ENCODE measurements at places on chromosomes 11 and 22. TPM values are rescaled to one million over a fixed set of nuclear protein-coding genes. Genes with fewer than 3 reads are reported as not detected.

FADD gene
- 51.6 TPM for total RNA-seq

DNA sequence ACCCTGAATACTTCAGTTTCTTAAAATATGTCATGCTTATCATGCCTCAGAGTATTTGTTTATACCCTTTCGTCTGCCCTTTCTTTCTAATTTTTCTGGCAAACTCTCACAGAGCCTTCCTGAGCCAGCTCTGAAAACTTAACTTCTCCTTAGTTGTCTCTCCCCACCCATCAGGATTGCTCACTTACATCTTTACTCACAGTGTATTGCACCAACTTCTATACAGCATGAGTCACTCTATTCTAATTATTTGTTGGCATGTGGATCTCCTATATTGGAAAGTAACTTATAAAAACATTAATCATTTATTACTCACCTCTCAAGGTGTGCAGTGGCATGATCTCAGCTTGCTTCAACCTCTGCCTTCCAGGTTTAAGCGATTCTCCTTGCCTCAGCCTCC, 114.9 kb downstream of the FANCF start:
- no peak for DNase-seq

PICALM gene
- 120 TPM for total RNA-seq

DNA sequence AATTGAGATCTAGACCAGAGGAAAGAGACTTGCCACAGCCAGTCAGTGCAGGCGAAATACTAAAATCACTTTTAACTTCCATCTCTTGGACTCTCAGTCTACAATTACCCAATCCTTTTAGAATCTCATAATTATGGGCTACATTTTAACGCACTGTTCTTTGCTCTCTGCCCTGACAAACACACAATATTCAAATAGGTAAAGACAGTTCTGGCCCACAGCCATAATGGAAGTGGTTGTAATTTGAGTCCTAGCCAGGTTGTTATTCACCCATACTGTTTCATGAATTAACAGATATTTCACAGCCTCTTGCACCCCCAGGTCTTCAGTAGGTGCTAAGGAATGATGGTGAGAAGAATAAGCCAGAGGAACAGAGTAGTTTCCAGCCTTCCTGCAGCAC, 830 bp downstream of the C11orf97 start:
- no peak for DNase-seq

H19 gene
- total RNA-seq = 0.40 TPM

VSTM5 gene
- 0.75 TPM for total RNA-seq

DNA sequence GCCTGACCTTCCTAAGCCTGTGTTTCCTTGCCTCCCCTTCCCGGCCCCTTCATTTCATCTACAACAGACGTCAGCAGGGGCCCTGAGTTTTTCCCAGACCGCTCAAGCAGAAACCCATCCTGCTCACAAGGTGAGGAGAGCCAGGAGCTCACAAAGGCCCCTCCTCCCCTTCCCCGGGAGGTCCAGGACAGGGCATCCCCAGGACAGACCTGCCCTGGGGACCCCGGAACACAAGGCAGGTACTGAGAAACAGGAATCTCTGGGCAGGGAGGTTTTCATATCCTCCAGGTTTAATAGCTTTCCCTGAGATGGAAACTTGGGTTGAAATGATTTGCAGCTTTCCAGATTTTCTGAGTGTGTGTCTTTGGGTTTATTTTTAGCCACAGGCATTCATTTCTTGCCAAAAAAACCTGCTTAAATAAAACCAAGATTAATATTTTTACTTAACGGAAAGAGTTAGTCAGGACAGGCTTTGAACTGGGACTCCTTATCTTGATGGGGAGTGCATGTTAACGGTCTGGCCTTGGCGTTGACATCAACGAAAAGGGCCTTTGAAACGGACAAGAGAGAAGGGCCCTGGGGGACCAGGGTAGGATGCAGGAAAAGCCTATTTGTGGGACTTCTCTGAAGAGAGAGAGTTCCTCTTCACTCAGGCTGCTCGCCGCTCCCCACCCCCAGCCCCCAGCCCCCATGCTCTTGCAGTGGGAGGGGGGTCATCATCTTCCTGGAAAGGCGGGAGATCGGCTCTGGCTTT, 38.5 kb downstream of the TIMP3 start:
- no peak for DNase-seq

NCAPD3 gene
- total RNA-seq = 40.0 TPM

- no peak for DNase-seq
Measured at GRCh38 chr22:27952091-27952490, 33.0 kb upstream of the PITPNB start.

IGHMBP2 gene
- total RNA-seq = 17.3 TPM

DNA sequence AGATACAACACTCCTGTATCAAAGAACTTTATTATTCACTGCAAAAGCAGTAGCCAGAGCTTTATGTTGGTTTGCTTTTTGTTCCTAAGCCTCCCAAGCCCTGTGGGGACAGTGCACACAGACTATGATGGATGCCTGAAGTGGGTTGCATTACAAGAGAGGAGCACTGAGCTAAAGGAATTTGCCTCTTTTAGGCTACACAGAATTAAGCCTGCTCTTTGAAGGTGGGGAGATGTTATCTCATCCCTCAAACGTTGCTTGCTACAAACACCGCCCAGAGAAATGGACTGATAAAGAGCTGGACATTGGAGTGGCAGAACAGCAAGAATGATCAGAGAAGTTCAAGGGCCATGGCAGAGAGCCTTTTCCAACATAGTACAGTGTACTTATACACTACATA, 2.5 kb upstream of the POGLUT3 start:
- DNase-seq = no peak

TRIM5 gene
- 21.4 TPM for total RNA-seq

GRCh38 chr11:60118338-60118737, 29.9 kb downstream of the MS4A2 start:
- no peak for DNase-seq

DNA sequence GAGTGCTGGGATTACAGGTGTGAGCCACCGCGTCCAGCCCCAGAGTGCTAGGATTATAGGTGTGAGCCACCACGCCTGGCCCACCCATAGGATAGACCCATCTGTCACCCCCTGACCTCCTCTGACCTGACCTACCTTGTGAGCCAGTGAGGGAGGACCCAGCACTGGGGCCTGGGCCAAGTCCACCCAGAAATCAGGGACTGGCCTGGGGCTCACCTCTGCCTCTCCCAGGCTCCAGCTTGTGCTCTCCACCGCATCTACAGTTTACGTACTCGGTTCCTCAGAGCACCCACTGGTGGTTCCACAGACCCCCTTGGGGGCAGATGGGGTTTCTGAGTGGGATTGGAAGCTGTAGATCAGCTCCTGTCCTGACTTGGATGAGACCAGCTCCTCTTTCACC, 6.4 kb downstream of the SLC29A2 start:
- no peak for DNase-seq

LINC01488 gene
- not detected for total RNA-seq

- DNase-seq = no peak
Measured at GRCh38 chr11:14059491-14059890, 97.0 kb downstream of the SPON1 start.

GRCh38 chr11:9120664-9121468, 29.5 kb upstream of the SCUBE2 start:
- DNase-seq = peak; percentile 89

DNA sequence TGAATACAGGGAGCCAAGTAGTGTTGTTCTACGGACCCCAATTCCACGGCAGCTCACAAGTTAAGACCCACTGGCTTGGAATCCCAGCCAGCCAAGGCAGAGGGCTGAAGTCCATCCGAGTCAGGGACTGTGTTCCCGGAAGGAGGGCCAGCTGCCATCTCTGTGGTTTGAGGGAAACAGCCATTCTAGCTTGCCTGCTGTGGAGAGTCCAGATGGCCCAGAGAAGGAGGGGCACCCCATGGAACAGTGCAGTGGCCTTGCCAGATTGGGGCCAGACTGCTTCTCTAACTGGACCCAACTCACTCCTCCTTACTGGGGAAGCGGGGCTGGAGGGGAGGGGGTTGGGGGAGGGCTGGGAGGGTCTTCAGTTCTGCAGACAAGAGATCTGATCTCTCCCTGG, 156.4 kb downstream of the FAM181B start:
- DNase-seq = peak; percentile 41

- DNase-seq = no peak
Measured at GRCh38 chr11:78041843-78042440, 18.9 kb upstream of the KCTD14 start.

TEX12 gene
- not detected for total RNA-seq

THRSP gene
- not detected for total RNA-seq

DNA sequence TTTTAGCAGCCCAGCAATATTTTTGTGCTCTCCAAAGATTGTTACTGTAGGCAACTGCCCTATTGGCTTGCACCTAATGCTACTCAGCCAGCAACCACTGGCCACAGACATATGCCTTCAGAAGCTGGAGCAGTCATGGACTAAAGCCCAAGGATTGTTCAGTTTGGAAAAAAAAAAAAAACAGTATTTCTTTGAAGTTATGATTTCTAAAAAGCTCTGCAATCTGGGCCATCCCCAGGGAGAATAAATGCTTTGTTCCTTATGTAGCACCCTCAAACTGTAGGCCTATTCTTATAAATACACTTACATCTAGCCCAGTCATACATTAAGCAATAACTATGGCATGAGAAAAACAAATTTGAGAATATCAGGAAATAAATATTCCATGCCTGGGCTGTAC, 2190.5 kb upstream of the RAG2 start:
- no peak for DNase-seq

HEPHL1 gene
- total RNA-seq = not detected

PLAAT5 gene
- total RNA-seq = 15.7 TPM

- DNase-seq = peak; percentile 93
Measured at GRCh38 chr22:43883012-43883661, 8.7 kb downstream of the PNPLA5 start.

- no peak for DNase-seq
Measured at GRCh38 chr11:126433244-126433846, 77.9 kb downstream of the ST3GAL4 start.

DNA sequence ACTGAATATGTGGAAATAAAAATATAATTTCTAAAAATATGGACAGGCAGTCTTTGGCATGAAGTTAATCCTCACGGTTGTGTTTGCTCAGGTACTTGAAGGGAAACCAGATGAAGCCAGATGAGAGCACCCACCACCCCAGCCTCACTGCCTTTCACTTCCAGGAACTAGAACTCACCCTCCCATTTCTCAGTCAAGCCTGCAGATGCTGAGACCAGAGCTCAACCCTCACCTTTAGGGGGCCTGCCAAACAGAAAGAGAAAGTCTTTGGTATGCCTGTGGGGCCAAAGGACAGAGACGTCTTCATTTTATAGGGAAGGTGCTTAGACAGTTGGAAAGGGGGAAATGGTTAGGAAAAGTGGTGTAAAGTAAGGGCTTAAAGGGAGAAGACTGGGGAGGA, 252.8 kb upstream of the PLET1 start:
- DNase-seq = no peak

BIK gene
- total RNA-seq = 5.5 TPM

GRCh38 chr11:3077189-3077836, 20.1 kb upstream of the CARS1 start:
- no peak for DNase-seq

- DNase-seq = peak; percentile 43
Measured at GRCh38 chr11:12160680-12161079, 50.3 kb downstream of the MICAL2 start.

DNA sequence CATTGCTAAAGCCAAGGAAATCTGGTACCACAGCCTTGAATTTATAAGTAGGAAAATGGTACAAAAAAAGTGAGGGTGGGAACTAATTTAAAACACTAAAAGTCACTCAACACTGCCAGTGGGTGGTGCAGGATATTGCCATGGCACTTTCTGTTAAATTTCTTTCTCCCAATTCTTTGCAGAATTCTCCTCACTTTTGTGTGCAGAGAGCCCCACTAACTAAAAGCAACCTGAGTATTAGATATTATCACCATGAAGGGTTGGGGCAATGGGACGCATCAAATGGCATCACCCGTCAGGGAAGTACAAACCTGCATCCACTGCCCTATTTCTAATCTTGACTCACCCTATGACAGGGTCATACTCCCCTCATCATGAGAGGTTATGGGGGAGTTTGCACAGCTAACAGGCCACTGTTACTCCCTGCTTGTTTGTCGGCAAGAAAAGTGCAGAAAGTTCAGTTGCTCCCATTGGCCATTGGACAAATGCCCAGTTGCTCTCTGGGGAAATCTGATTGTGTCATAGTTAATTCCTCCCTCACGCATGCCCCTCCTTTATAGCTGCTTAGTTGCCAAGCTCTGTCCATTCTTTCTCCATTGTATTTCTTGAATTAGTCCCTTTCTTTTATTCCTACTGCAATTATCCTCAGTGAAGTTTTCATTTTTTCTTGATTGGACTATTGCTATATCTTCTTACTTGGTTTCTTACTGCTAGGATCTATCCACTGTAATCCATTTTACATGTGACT, 93.8 kb upstream of the BLID start:
- no peak for DNase-seq

- DNase-seq = no peak
Measured at GRCh38 chr11:86749821-86750401, 50.4 kb upstream of the PRSS23 start.

- DNase-seq = no peak
Measured at GRCh38 chr11:127653076-127653475, 652.5 kb upstream of the KIRREL3 start.

- DNase-seq = no peak
Measured at GRCh38 chr11:28072321-28072720, 35.6 kb downstream of the KIF18A start.

- DNase-seq = no peak
Measured at GRCh38 chr22:42807185-42807584, 49.9 kb downstream of the ARFGAP3 start.

GRCh38 chr11:128346804-128347203, 240.6 kb downstream of the ETS1 start:
- DNase-seq = no peak

GRCh38 chr22:21791635-21792625, 56.3 kb upstream of the YPEL1 start:
- no peak for DNase-seq

- peak; percentile 40 for DNase-seq
Measured at GRCh38 chr22:27991586-27992293, 72.7 kb upstream of the PITPNB start.

DNA sequence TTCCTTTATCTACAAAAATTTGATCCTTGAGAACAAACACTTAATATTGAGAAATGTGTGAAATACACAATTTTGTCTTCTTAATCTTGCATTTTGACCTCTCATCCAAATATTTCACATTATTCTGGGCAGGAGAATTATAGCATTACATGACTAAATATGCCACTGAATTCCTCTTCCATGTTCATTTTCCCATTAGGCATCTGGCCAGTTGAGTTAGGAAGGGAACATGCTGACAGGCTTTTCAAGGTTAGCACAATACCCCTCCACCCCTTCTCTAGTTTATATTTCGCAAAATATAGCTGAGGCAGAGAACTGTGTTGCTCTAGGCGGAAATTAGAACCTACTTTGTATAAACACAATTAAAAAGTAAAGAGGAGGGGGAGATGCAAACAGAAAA, 271.7 kb upstream of the ZC3H12C start:
- no peak for DNase-seq

DNA sequence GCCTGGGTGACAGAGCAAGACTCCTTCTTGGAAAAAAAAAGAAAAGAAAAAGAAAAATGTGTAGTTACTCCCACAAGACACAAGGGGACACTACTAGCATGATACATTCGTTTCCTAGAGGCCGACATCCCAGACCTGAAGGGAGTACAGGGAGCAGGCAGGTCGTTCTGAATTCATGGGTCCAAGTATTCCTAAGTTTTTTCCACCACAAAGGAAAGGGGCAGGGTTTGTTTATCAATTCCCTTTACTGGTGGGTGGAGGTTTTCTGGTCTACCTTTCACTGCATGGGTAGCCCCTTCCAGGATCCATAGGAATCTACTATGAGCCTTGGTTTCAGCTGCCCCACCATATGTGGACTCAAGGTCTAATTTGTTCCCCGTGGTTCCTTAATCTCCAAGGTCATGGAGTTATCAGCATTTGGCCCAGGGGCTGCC, 11.8 kb downstream of the TIGD3 start:
- DNase-seq = peak; percentile 74
